ENCODE measurements at places on chromosomes 11 and 22. TPM values are rescaled to one million over a fixed set of nuclear protein-coding genes. Genes with fewer than 3 reads are reported as not detected.

- no peak for DNase-seq
These were observed 114.6 kb upstream of the GRK3 start for GRCh38 chr22:25449781-25450317.

DNA sequence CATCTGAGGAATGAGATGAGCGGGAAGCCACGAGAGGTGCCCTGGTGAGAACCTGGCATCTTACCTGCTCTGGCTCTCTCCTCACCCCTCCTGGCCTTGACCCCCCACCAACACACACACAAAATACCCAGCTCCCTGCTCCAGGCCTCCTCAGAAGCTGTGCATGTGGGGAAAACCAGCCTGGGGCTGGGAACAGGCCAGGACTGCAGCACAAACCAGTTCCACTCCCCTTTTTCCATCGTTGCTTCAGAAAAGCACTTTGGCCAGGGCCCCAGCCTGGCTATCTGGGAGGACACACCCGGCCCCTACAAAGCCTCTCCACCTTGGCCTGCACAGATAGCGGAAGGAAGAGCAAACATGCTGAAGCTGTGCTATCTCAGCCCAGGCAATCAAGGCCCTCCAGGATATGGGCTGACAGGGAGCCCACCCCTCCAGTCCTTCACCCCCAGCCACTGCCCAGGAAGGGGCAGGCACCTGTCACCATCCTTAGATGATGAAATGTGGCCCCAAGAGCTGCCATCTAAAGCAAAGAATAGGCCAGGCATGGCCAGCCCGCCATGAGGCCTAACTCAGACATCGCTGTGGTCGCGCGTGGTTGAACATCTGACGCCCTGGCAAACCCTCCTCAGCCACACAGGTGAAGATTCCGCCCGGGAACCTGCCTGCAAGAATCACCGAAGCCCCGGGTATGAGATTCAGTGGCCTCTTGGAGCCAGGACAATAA, 35.4 kb downstream of the PISD start:
- DNase-seq, result peak; percentile 75

GRCh38 chr11:41175304-41175972, 284.0 kb downstream of the LRRC4C start:
- no peak for DNase-seq

Gene C22orf31
- total RNA-seq, result not detected

Gene VPREB1
- total RNA-seq, result not detected

Gene GRAMD1B
- total RNA-seq, result 3.1 TPM

Gene CCDC83
- total RNA-seq, result not detected

Gene IL17REL
- total RNA-seq, result not detected

Gene DNAJB7
- not detected for total RNA-seq

Gene TRIM49
- total RNA-seq, result not detected

- no peak for DNase-seq
These were observed 47.2 kb downstream of the CCDC15 start for GRCh38 chr11:125001079-125001778.

Gene CDC45
- total RNA-seq, result 2.1 TPM

DNA sequence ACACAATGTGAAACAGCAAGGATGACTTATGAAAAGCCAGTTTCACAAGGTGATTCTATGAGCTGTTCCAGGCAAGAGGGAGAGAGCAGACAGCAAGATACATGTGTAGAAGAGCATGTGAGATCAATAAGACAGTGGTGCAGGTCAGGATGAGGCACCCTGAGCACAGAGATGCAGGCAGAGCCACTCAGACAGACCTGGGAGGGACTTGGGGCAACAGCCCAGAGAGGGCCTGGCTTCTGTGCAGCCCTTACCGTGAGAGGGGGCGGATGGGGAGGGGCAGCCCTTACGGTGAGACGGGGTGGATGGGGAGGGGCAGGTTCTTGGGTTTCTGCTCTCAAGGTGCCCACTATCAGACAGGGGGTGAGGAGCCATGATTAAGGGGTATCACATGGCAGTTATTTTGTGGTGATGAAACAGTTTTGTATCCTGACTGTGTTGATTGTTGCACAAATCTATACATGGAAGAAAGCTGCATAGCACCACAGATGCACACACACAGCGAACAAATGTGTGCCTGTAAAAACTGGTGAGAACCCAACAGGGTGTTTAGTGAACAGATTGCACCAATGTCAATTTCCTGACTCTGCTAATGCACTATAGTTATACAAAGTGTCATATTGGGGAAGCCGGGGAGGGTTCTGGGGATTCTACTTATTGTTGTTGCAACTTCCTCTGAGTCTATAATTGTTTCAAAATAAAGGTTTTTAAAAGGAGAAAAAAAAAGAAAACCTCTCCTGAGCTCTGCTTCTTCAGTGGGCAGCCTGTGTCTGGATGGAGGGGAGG, 5.2 kb upstream of the C22orf42 start:
- no peak for DNase-seq

DNA sequence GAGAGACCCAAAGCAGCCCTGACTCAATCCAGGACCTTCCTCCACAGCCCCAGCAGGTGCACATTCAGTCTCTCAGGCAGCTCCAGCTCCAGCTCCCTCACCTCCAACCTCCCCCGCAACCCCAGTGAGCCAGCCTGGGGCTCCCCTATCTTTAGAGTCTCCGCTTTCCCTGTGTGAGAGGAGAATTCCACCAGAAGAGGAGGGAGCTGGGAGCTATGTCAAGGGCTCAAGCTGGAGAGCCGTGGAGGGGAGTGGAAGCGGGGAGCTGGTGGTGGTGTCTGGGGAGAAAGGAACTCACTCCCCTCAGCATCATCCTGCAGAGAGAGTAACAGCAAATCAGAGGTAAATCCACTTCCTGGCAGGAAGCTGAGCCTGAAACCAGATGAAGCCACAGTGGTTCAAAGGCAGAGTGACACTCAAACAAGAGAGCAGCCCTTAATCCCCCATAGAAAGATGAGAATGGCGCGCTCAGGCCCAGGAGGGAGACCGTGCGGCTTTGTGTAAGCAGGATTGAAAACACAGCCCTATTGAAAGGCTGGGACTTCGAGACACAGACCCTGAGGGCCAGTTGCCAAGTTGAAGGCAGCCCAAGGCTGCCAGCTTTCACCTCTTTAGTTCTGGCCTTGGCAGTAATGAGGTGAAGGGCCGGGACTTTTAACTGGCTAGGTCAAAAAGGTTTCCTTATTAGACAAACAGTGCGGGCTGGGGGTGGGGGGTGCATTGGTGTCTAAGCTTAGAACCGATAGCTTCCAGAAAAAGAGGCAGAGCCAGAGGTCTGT, 21.4 kb upstream of the CDON start:
- no peak for DNase-seq

DNA sequence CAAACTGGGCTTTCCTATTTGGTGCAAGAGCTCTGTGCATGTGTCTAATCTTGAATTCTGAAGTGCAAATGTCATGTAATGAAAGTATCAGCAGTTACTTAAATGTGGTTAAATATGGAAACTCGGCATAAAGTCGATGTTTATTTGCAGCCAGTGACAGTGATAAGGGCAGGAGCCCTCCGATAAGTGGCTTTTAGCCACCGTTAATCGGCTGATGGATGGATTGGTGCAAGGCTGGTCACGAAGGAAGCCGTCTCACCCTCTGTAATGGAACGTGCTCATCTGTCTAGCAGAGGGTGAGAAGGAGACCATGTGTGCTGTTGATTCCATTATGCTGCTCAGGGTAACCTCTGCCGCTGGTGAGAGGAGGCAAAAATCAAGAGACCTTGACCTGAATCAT, 121.8 kb upstream of the PAX6 start:
- DNase-seq, result no peak

Gene SPDYC
- total RNA-seq, result not detected

Gene OMP
- total RNA-seq, result 0.97 TPM

Gene TRIM29
- 0.50 TPM for total RNA-seq

GRCh38 chr11:82776377-82776776, 42.7 kb upstream of the FAM181B start:
- DNase-seq, result no peak

Gene KBTBD3
- total RNA-seq, result 8.3 TPM

Gene CEND1
- not detected for total RNA-seq

Gene KCNE3
- total RNA-seq, result 7.5 TPM

DNA sequence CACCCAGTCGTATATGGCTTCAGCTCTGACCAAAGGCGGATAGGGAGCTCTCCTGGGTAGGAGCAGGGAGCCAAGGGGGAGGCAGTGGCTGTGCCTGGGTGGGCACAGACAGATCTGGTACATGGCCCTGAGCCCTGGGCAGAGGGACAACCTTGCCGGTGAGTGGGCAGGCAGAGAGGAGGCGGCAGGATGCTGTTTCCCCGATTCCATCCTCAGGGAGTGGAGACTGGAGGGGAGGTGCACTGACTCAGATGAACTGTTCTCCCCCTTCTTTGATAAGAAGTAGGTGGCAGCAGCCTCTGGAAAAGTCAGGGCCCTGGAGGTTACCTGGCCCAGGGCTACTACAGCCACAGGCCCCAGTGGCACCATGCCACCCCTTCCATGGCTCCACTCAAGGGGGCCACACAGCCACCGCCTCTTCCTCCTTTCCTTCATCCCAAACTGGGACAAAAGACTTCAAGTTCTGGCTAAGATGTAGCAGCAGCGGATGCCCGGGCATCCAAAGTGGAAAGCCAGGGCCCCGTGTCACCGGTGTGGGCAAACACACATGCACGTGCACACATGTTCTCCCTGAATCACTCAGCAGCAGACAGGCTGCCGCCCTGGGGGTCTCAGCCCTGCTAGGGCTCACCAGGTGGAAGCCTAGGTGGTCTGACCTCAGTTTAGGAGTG, 13.4 kb downstream of the CXCR5 start:
- no peak for DNase-seq

GRCh38 chr11:68038226-68038717, 553 bp upstream of the TCIRG1 start:
- peak; percentile 29 for DNase-seq

Gene ASCL3
- not detected for total RNA-seq

- DNase-seq, result no peak
These were observed 66.9 kb downstream of the YAP1 start for GRCh38 chr11:102177126-102177525.

DNA sequence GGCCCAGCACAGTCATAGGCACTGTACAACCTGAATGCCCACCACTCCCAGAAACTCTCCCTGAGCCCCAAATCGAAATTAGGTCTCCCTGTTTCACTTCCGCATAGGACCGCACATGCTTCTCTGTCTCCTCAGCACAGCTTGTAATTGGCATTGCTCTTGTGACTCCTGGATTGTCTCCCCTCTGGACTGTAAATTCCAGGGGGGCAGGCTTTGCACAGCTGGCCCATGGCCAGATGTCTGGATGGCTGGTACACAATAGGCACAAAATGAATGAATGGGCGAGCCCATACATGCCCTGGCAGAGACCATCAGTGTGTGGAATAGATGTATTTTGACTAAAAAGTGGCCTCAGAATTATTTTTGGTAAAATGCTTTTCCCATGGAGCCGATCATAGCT, 63.3 kb upstream of the PHF21B start:
- no peak for DNase-seq

- DNase-seq, result no peak
These were observed 120.0 kb downstream of the SLC17A6 start for GRCh38 chr11:22458161-22458560.

Gene F2
- not detected for total RNA-seq

DNA sequence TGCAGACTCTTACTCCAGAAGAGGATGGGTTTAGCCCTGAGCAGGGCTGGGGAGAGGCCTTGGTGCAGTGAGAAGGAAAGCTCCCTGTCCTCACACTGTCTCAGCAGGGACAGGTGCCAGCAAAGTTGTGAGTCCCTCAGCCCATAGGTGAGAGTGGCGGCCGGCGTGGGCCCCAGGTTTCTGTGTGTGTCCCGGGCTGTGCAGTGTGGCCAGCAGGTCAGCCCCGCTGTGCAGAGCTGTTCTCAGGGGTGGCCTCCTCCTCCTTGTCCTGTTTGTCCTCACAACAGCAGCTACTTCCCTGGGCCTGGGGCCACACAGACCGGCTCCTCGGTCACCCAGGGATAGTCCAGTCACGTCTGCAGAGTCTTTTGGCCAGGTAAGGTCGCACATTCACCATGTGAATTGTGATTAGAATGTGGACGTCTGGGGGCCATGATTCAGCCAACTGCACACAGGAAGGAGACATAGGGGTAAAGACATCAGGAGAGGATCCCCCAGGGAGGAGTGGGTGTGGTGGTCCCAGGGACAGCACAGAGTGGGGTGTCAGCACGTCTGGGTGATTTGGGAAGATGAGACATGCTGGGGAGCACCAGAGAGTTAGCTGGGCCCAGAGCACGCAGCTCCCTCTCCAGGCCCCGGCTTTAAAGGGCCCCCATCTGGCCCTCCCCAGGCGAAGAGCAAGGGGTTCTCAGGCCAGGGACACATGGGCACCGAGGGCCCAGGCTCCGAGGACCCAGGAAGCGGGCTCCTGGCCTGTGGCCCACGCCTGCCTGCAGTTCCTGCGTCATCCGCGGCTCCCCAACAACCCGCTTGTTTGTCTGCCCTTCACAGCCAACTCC, 81.6 kb downstream of the MYEOV start:
- no peak for DNase-seq

DNA sequence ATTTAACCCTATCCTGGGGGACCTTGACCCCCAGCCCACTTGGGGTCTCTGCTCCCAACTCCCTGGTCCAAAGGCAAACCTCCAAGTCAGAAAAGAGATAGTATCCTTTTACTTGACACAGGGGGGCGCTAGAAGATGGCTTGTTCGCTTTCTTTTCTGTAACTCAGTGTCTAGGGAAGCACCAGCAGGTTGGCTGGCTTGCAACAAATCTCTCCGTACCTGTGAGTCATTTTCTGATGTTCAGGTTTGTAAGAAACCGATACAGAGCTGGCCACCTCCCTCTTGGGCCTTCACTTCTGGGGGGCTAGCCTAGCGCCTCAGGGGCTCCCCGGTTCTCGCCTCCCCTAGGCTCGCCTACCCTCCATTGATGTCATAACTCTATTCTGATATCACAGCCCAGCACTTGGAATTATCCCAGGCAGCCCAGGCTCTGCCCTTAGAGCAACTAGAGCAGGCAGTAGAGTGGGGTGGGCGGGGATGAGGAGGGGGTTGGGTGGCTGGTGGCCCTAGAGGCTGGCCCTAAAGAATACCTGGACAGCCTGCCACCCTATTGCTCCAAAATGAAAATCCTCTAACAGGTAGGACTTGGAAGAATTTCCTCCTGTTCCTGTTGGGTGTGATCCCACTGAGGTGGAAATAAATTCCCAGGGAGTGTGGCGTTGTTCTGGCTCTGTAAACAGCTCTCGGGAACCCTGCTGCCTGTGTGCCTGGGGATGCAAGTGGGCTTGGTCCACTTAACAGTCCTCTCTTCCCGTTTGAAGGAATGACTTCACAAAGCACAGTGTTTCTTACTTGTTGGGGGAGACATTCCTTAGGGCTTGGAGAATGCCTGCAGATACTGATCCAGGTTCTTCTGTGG, 69.4 kb downstream of the OSBP2 start:
- DNase-seq, result peak; percentile 31

Gene TRIM22
- 33.7 TPM for total RNA-seq

DNA sequence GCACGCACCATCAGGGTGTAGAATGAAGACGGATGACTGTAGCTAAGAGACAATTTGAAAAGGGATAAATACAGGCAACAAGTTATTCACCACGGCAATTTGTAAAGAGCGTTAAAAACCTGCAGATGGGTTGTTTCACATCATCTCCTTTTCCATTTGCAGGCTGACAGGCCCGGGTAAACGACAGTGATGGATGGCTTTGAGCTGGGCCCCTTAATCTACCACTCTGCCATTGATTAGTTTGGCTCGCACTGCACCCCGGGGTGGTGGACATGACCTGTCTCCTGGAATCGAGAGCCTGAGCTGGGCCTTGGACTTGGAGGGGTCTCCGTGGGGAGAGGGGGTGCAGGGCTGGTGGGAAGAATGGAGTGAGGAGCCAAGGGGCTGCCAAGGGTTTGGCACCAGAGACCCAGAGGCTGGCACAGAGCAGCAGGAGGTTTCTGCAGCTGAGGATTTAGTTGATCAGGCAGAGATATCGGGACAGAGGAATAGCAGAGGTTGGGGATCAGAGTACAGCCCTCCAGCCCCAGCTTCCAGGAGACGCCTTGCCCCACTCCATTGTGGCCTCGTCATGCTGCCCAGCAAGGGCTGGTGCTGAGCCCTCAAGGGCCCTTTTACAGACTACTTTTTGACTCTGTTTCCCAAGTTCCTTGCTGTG, 110.6 kb upstream of the NECTIN1 start:
- no peak for DNase-seq
